ENCODE measurements at places on chromosomes 2 and 18. TPM values are rescaled to one million over a fixed set of nuclear protein-coding genes. Genes with fewer than 3 reads are reported as not detected.
A peak's percentile ranks its signal among the peaks of the same experiment; 100 is the strongest.

- no peak for DNase-seq
Measured at GRCh38 chr2:190546734-190547133, 12.2 kb upstream of the NEMP2 start.

DNA sequence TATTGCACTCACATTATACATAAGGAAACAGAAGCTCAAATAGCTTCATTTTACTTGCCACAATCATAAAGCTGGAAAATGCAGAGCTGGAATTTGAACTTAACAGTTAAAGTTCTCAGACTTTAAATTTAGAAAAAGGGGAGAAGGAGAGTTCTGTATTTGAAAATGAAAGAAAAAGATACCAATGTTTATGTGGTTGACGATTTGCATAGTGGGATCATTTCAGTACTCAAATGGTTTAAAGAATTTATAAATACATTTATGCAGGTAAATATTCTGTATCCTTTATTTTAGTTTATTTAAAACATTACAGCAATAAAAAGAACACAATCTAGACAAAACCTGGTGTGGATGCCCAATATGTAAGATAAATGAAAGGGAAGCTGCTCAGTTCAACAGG lies 25.5 kb upstream of the STAT4 start:
- no peak for DNase-seq

DNA sequence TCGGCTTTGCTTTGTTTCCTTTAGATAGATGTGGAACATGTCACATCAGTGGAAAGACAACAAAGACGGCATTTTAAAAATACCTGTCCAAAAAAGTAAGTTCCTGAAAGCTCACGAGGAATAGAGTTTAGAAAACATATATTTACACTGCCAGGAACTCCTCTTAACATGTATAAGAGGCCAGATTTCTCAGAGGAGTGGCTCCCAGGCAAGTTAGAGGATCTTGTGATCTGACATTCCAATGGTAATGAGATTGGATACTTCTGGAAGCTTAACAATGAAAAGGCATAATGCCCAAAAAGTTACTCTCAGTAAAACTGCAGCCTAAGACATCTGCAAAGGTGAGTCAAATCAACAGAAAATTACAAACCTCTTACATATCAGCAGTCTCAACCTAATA lies 77.1 kb downstream of the CYRIA start:
- no peak for DNase-seq

GRCh38 chr2:46825231-46825938 lies 90.2 kb downstream of the MCFD2 start:
- DNase-seq: no peak

The TOGARAM2 gene
- 10.4 TPM for total RNA-seq

The CDH2 gene
- 0.84 TPM for total RNA-seq

DNA sequence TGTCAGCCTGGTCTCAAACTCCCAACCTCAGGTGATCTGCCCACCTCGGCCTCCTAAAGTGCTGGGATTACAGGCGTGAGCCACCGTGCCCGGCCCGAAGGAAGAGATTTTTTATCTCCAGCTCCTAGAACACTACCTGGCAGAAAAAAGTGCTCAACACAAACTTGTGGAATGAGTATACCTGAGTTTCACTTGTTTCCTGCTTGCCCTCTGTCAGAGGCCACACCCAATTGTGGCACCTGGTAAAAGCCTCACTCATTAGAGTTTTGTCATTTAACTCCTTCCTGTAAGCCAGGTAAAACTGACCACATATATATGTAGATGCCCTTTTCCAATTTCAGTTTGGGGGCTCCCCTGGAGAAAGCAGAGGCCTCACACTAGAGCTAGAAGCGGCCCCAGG lies 42.2 kb upstream of the RTN4 start:
- DNase-seq: no peak

The RASGRP3 gene
- 11.8 TPM for total RNA-seq

- DNase-seq: no peak
Measured at GRCh38 chr2:116706396-116706795, 1108.1 kb upstream of the DDX18 start.

The RNF125 gene
- total RNA-seq: 19.6 TPM

The SGPP2 gene
- 9.8 TPM for total RNA-seq

- no peak for DNase-seq
Measured at GRCh38 chr2:181241797-181242196, 215.4 kb upstream of the ITGA4 start.

GRCh38 chr2:86480105-86480504 lies 38.9 kb downstream of the KDM3A start:
- no peak for DNase-seq

The LRRTM1 gene
- total RNA-seq: not detected

DNA sequence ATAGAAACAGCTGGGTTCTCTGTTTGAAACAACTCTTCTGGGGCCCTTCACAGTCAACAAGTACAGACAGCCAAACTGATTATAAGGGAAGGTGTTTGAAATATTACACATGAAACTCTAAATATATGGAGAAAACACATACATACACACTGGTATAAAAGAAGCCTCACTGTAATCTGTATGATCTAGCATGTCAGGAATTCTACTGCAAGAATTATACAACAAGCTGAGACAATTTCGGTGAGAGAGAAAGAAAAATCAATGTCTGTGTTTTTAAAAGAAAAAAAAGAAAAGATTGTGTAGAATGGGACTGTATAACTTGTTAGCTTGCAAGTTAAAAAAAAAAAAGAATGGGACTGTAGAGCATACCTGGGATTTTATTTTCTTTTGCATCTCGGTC lies 26.3 kb downstream of the IRS1 start:
- DNase-seq: no peak

The CPLX4 gene
- not detected for total RNA-seq

DNA sequence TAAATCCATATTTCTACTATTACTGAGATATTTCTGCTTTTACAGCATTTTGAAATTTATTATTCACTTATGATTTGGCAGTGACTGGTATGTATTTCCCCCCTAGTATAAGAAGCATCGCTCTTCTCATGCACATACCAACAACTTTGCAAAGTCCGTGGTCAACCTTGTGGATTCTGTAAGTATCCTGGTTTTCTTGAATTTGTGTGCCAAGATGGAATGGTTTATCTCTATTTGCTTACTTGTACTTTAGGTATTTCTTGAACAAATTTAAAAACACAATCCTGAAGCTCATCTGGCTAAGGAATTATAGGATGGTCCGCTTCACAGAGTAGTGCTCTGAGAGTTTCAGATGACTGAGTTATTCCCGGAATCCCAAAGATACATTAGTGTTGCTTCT lies 85.0 kb upstream of the FAM237A start:
- DNase-seq: no peak

DNA sequence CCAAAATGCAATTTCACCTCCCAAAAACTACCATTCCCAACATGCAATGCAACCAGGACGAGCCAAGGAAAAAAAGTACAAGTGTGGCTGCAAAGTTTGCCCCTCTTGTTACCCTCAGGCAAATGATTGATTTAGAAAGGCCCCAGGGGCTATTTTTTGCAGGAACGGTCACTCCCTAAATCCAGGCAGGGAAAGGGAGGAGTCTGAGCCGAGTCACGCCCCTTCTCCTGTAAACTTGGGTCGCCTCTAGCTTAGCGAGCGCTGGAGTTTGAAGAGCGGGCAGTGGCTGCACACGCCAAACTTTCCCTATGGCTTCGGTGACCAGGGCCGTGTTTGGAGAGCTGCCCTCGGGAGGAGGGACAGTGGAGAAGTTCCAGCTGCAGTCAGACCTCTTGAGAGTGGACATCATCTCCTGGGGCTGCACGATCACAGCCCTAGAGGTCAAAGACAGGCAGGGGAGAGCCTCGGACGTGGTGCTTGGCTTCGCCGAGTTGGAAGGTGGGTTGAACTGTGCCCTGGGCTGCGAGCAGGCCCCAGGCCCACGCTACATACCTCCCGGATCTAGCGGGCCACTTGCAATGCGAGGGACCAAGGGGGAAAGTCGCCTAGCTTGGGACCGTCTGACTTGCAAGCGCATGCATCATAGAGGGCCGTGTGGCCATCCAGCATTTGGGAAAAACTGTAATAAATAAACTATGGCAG lies at the start of gene GALM:
Gene GALM (plus strand): TSS at position 261 of the 702 bp plus-strand sequence. CDS start 48 bp downstream, at position 309.
- peak; percentile 30 for DNase-seq

DNA sequence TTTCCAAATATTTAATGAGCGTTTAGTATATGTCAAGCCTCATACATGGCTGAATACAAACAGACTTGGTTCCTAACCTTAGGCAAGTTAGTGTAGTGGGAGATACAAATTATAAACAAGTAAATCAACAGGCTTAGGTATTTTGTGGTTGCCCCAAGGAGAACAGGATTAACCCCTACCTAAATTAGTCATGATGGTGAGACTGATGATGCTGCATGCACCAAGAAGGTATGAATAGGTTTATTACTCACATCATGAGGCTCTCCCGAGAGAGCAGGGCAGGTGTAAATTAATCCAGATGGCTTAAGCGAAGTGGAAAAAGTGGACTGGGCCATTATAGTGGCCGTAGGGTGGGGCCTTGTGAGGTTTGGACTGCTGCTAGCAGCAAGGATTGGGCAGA lies 118.1 kb upstream of the GCFC2 start:
- DNase-seq: no peak

- DNase-seq: no peak
Measured at GRCh38 chr2:75729861-75730260, 19.1 kb upstream of the GCFC2 start.

- no peak for DNase-seq
Measured at GRCh38 chr2:238334885-238335284, 14.6 kb downstream of the TRAF3IP1 start.

GRCh38 chr18:47775961-47776360 lies 154.5 kb downstream of the SMAD2 start:
- DNase-seq: no peak

The PDCD1 gene
- total RNA-seq: 0.88 TPM

The EGR4 gene
- not detected for total RNA-seq

Measured in omental fat pad (tissue), 4 donors.